ENCODE measurements at places on chromosomes 1 and 21. TPM values are rescaled to one million over a fixed set of nuclear protein-coding genes. Genes with fewer than 3 reads are reported as not detected.
A peak's percentile ranks its signal among the peaks of the same experiment; 100 is the strongest.

- DNase-seq, result no peak
Measured at GRCh38 chr1:64031236-64031635, 172.2 kb upstream of the UBE2U start.

DNA sequence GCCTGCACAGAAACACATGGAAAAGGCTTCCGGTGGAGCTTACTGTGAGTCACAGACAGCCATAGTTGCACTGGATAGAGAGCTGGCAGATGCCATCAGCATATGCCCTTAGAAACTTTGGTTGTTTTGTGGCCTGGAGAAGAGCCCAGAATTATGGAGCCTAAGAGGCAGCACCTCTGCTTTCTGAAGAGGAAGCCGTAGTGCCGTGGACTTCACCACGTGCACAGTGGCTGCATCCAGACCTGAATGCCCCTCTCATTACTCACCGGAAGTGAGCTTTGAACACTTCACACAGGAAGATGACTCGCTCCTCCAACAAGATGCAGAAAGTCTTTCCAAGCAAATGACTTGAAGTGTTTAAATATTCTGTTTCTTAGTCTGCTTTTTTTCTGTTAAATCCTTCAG is 28.4 kb downstream of the JUN start:
- peak; percentile 92 for DNase-seq

GRCh38 chr1:199734186-199734585 is 293.3 kb upstream of the NR5A2 start:
- DNase-seq, result no peak

GRCh38 chr1:99648107-99648506 is 2.2 kb downstream of the PALMD start:
- no peak for DNase-seq

NOL9 gene
- total RNA-seq, result 24.7 TPM
